ENCODE measurements at places on chromosomes 3 and 15. TPM values are rescaled to one million over a fixed set of nuclear protein-coding genes. Genes with fewer than 3 reads are reported as not detected.

ARGFX gene
- not detected for total RNA-seq

HGD gene
- total RNA-seq, result not detected

CACNA2D3 gene
- total RNA-seq, result 3.2 TPM

SERPINI2 gene
- total RNA-seq, result not detected

EPM2AIP1 gene
- 8.4 TPM for total RNA-seq

RHOV gene
- total RNA-seq, result 3.9 TPM

TRPM1 gene
- not detected for total RNA-seq

SCAMP5 gene
- total RNA-seq, result 47.8 TPM

C3orf49 gene
- not detected for total RNA-seq

SLC12A1 gene
- total RNA-seq, result 0.04 TPM

CIB2 gene
- total RNA-seq, result 37.1 TPM

CCNL1 gene
- 93.9 TPM for total RNA-seq

KLHL25 gene
- total RNA-seq, result 18.4 TPM

CCNB2 gene
- total RNA-seq, result 119 TPM

GLDN gene
- total RNA-seq, result 0.77 TPM

LRRC31 gene
- total RNA-seq, result not detected

TBL1XR1 gene
- 170 TPM for total RNA-seq

LYZL4 gene
- not detected for total RNA-seq

HEMK1 gene
- 12.5 TPM for total RNA-seq

UBP1 gene
- total RNA-seq, result 103 TPM

DYNC1LI1 gene
- total RNA-seq, result 56.2 TPM

CFAP100 gene
- total RNA-seq, result 0.44 TPM

ADAMTSL3 gene
- 0.77 TPM for total RNA-seq

ADPRH gene
- total RNA-seq, result 3.6 TPM

RIOX2 gene
- total RNA-seq, result 15.5 TPM

RETNLB gene
- total RNA-seq, result not detected

Data from H9 (cell line).